ENCODE measurements at places on chromosomes 16 and 17.

DNA sequence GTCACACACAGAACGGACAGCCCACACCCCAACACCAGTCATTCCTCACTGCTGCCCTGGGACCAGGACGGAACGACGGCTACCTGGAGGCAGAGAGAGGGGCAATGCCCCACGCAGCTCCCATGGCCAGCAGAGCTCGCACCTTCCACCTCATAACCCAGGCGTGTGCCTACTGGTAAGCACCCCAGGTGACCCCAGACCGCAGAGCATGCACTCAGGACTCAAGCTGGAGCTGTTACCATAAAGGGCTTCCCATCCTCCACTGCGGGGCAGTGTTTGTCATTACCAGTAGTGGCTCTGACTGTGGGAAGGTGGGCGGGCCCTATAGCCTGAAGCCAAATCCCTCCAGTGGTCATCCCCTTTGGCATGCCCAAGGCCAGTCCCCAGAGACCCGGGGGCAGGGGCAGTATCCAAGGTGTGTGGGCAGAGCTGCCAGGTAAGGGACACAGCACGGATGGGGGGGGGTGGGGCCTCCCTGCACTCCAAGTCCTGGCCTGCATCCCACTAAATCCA lies 4.7 kb upstream of the BCAR1 start:
- no peak for DNase-seq

- no peak for DNase-seq
Observed at GRCh38 chr17:56206351-56206750, 53.1 kb downstream of the ANKFN1 start.

DNA sequence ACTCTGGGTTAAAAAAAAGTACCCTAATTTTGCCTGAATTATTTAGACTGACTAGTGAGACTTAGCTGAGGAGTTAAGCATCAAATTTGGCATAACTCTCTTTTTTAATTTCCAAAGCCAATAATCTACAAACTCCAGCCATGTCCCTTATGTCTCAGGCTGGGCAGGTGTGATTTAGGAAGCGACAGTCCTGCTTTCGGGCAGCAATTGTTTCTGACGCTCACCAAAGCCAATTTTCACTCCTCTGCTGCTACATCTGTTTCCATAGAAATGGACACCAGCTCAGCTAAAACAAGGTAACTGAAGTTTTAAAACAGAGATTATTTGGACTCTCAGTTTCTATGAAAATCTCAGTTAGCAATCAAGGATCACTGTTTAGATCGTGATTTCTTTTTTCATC lies 338.7 kb downstream of the ABCC12 start:
- DNase-seq, result no peak

DNA sequence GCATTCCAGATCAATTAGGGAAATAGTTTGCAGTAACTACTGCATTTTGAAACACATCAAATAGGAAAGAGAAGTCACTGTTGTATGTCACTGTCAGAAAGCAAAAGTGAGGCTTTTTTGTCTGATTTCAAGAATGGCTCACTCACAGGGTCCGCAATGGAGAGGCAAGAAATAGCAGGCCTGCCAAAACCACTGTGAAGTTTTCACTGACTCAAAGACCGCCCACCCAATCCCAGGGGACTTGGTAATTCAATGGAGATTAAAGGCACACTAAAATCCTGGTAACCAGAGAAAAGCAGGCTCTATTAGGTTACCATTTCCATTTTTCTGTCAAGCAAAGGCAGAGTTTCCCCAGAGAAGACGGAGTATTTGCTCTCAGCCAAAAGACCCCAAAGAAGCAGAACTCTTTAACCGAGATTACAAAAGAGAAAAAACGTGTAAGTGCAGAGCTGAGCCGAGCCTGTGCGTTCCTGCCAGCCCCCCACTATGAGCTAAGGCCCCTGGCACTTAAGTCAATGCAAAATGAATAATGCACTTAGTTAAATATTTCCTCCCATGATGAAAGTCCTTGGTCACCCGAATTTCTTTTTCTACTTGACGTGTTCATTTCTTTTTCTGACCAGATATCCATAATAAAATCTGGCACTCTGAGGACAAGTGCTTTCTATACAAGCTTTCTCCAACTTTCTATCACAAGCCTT lies 57.0 kb downstream of the FOXL1 start:
- DNase-seq, result no peak

DNA sequence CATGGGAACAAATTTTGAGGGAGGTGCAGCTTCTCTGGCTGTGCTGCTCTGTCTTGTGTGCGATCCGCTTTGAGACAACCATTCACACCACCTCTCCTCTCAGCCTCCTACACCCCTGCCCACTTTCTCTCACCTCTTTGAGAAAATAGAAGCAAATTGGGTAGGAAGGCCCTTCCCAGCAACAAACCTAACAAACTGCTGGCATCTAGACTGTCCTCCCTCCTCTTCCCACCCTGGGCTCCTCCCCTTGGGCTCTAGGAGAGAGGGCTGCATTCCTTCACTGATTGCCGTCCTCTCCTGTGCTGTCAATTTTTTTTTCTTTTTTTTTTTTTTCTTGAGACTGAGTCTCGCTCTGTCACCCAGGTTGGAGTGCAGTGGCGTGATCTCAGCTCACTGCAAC lies 13.5 kb downstream of the CDIPT start:
- no peak for DNase-seq

- no peak for DNase-seq
Observed at GRCh38 chr17:50445730-50446325, 19.8 kb downstream of the ACSF2 start.

DNA sequence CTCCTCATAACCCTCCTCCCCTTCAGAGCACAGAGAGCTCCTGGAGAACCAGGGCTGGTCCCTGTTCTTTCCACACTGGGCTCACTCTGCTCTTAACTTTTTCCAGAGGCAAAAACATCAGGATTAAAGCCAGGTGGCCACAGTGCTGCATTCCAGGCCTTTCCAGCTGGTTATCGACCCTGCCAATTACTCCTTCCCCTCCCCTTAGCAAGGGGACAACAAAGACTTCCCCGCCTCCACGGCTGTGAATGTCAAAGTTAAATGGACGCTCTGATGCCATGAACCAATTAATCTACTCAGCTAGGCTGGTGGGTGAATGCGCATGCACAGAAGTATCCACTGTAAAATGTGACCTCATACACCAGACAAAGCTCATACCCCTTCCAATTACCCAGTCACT lies 23.1 kb downstream of the ACLY start:
- no peak for DNase-seq

DNA sequence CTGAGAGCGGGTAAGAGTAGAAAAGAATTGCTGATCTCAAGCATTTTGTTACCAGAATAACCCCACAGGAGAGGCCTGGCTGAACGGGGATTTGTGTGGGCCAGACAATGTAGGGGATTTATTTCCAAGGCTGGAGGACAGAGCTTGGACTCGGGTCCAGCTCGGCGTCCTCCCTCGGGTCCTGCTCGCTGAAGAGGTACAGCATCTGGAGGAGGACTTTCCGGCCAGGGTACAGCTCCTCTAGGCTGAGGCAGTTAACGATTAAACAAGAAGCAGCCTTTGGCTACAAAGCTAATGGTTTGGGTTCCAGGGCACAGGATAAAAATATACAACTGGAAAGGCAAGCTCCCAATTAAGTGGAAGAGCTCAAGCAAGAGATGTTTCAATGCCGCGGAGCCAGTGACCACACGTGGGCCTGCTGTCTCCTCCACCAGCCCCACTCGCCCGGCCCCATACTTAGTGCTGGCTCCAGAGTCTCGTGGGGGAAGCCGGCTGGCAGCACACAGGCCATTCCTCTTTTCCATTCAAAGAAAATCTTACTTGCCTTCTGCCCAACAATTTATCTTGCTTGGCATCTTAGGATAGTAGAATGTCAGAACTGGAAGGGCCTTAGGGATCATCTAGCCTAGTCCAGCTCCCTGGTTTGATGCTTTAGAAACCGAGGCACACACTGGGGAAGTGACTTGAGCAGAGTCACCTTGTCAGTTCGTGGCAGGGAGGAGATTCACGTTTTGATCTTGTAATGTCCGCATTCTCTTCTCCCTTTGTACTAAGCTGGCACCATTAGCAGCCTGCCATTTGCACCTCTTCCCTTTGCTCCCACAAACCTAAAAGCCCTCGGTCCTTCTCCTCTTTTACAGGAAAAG lies 85.9 kb upstream of the TBX2 start:
- no peak for DNase-seq

DNA sequence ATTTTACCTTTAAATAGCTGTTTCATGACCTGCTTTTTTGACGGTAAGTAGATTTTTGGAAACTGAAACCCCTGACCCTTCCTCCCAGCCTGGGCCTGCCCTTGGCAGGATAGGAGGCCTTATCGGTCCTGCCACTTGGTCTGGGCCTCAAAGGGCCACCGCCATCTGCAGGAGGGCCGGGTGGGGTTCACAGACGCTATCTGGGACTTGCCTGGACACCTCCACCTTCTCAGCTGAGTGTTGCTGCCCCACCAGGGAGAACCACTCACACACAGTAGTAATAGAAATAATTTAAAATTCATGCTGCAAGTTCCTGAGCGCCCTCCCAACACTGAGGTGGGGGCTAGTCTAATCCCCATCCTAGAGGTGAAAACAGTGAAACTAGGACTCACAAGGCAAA lies 4.6 kb upstream of the NPRL3 start:
- no peak for DNase-seq

DNA sequence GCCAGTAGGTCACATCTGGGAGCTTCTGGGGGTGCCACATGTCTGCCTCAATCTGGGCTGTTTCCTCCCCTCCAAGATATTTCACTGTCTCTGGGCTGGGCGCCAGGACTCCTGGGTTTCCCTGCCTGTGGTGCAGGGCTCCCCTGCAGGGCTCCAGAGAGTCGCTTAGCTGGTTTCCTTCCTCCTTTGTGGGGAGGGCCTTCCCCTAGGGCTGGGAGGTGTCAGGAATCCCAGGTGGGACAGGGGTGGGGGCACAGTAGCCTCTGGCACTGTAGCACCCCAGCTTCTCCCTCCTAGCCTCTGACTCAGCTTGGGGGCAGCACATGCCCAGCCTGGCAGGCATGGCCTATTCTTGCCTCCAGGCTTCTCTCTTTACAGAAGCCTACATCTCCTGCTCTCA lies 2.6 kb downstream of the RARA start:
- no peak for DNase-seq

GRCh38 chr16:71559855-71560254 lies 17.0 kb downstream of the TAT start:
- DNase-seq, result no peak

GRCh38 chr17:5464717-5465507 lies 3.9 kb downstream of the DHX33 start:
- DNase-seq, result no peak

DNA sequence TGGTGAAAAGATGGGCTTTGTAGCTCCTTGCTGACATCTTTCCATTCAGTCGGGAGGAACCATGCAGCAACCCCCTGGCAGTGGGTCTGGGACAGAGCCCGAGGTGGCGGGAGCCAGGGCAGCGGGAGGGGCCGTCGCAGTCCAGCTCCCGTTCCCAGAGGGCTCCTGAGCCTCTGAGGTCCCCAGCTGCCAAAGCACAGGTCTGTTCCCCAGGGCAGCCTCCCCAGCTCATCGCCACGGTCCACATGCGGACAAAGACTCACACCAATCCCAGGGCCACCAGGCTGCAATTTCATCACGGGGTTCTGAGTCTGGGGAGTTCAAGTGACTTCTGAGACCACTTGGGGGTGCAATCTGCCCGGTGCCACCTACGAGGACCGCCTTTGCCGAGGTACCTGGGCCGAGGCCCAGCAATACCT lies 196.0 kb downstream of the RBFOX3 start:
- no peak for DNase-seq

GRCh38 chr16:17538927-17539326 lies 68.2 kb upstream of the XYLT1 start:
- peak; percentile 50 for DNase-seq

DNA sequence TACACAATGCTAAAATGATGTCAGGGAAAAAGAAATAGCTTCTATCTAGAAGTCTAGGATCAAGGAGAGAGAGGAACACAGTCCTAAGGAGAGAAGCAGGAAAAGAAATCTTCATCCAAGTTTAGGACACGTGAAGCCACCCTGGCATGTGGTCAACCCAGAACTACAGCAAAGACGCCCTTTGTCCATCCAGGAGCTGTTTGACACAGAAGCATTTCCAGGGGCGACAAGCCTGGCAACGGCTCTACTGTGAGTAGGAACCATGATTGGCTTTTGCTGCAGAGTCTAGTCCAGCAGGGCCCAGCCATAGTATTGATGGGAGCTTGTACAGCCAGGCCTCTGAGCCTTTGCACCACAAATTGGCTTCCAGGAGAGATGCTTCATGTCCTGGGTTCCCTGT lies 185.4 kb upstream of the RPL38 start:
- no peak for DNase-seq

DNA sequence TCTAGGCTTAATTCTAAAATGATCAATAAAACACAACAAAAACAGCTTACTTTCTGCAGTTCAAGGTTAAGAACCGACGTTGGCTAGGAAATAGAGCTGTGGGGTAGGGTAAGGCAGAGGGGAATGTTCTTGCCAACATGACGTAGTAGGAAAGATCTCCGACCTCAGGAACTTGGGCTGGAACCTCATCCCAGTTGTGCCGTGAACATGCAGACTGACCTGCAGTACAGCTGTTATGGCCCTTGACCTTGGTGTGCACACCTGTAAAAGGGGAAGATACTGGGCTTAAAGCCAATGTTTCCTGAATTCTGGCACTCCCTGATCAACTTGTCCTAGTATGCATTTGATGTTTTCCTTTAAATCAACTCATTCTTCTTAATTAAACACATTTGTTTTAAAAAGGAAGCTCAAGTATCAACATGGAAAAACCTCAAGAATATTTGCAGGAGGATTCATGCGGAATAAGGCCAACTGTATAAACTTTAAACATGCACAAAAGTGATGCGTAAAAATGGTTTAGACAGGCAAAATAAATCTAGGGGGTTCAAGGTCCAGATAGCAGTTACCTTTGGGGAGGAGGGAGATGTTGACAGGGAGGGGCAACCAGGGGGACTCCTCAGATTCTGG lies 14.2 kb upstream of the SLC6A2 start:
- no peak for DNase-seq

GRCh38 chr16:16150117-16150877 lies 73.0 kb downstream of the ABCC6 start:
- no peak for DNase-seq

DNA sequence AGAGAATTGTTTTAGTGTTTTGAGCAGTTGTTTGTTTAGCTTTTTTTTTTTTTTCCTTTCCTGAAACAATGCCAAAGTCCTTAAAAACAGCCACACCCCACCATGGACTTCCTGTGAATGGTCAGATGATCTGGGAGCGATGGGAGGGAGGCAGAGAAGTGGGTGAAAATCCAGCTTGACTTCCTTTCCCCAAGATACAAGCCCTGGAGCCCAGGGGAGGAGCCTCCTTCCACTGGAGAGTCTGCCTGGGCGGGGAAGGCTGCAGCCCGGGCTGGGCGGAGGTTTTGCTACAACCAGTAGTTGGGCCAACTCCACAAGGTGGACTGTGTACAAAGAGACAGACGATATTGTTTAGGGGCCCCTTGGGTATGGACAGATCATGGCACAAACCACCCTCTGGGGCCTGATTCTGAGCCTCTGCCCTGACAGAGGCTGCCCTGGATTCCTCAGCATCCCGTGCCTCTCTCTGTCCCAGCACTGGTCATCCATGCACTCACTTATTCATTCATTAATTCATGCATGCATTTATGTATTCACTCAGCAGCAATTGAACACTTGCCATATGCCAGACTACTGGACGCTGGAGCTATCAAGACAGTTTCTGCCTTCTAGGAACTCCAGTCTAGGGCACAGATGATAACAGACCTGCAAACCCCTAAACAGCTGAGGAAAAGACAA lies 29.8 kb downstream of the WSB1 start:
- no peak for DNase-seq

- no peak for DNase-seq
Observed at GRCh38 chr17:75891605-75892555, 4.9 kb downstream of the TRIM65 start.
